Pericardium fibroblast (primary cell): ENCODE measurements at places on chromosomes 4 and X. TPM values are rescaled to one million over a fixed set of nuclear protein-coding genes. Genes with fewer than 3 reads are reported as not detected.

Gene DUX4
- not detected in 2 replicates for total RNA-seq

Gene GPR143
- total RNA-seq, result 0.26 and 2.0 TPM in 2 replicates

Gene KIF4A
- 0.35 and 1.5 TPM in 2 replicates for total RNA-seq

Gene MAGEE1
- 0.09 and 0.47 TPM in 2 replicates for total RNA-seq

Gene BEX5
- total RNA-seq, result not detected in 2 replicates

Gene UCP1
- not detected in 2 replicates for total RNA-seq

Gene SPANXA2
- total RNA-seq, result not detected in 2 replicates

Gene AGTR2
- total RNA-seq, result not detected in 2 replicates

Gene INTU
- 1.5 TPM in 2 replicates for total RNA-seq

Gene QRFPR
- total RNA-seq, result not detected in 2 replicates

Gene PRR32
- not detected in 2 replicates for total RNA-seq

Gene NSG1
- total RNA-seq, result 1.8 and 33.4 TPM in 2 replicates

Gene PHKA1
- total RNA-seq, result 3.4 and 4.3 TPM in 2 replicates

Gene TEX13B
- total RNA-seq, result not detected in 2 replicates

Gene PCSK1N
- total RNA-seq, result 0.70 and 3.7 TPM in 2 replicates

Gene G3BP2
- total RNA-seq, result 66.4 and 90.3 TPM in 2 replicates

Gene TEX13C
- total RNA-seq, result not detected in 2 replicates

Gene DOCK11
- total RNA-seq, result 49.1 and 94.3 TPM in 2 replicates

Gene ALAS2
- total RNA-seq, result not detected in 2 replicates

Gene BANK1
- not detected in 2 replicates for total RNA-seq

Gene SLIT2
- total RNA-seq, result 9.3 and 12.0 TPM in 2 replicates

Gene ERCC6L
- 0.09 TPM in 1 of 2 replicates, not detected in the other for total RNA-seq

Gene NPY2R
- 2.1 and 7.3 TPM in 2 replicates for total RNA-seq

Gene MTCP1
- total RNA-seq, result 0.26 and 1.6 TPM in 2 replicates

Gene PNMA6F
- not detected in 2 replicates for total RNA-seq

Gene ADH1C
- total RNA-seq, result 1.3 and 10.9 TPM in 2 replicates

Gene SMIM14
- total RNA-seq, result 17.2 and 39.1 TPM in 2 replicates

Gene NLGN4X
- 1.1 and 1.3 TPM in 2 replicates for total RNA-seq

Gene ZNF141
- 3.2 and 4.7 TPM in 2 replicates for total RNA-seq

Gene CCKAR
- not detected in 2 replicates for total RNA-seq

Gene C4orf50
- total RNA-seq, result not detected in 2 replicates

Gene MYOZ2
- 1.2 and 8.8 TPM in 2 replicates for total RNA-seq

Gene ADRA2C
- 4.6 and 7.0 TPM in 2 replicates for total RNA-seq

Gene NPY5R
- not detected in 2 replicates for total RNA-seq
